ENCODE measurements at places on chromosomes 5 and 9.

- no peak for DNase-seq
These were observed 42.1 kb upstream of the CTNNA1 start for GRCh38 chr5:138711087-138711486.

- peak; percentile 78 for DNase-seq
These were observed 10.8 kb downstream of the SH3PXD2B start for GRCh38 chr5:172443441-172444109.

GRCh38 chr5:116457062-116457461 is 117.6 kb downstream of the SEMA6A start:
- DNase-seq = no peak

- DNase-seq = no peak
These were observed 268.6 kb downstream of the NR3C1 start for GRCh38 chr5:143134900-143135299.

GRCh38 chr5:33936004-33936380 is 194 bp upstream of the RXFP3 start:
- peak; percentile 67 for DNase-seq
